Trophoblast cell (in vitro differentiated cells and primary cell): ENCODE measurements at places on chromosomes 7 and 10.

DNA sequence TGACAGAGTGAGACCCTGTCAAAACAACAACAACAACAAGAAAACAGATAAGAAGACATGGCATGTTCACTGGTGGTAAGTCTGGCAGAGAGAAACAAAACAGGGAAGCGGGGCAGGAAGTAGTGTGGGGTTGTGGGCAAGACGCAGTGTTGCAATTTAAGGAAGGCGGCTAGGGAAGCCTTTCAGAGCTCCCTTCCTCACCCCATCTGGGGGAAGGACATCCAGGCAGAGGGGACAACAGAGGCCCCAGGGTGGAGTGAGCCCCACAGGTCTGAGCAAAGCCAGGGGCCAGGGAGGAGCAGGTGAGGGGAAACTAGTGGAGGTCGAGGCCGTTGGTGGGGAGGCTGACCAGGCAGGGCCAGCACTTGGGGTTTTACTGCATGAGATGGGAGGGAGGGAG lies 16.8 kb downstream of the LAT2 start:
- DNase-seq: no peak

DNA sequence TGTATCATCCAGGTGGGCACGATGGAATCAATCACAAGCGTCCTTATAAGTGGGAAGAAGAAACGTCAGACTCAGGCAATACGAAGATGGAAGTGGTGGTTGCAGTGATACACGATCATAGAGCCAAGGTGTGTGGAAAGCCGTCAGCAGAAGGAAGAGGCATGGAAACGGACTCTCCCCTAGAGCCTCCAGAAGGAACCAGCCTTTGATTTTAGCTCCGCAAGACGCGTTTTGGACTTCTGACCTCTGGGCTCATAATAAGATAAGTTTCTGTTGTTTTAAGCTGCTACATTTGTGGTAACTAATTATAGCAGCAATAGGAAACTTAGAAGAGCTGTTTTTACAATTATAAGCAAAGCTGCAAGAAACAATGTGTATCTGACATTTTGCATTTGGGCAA lies 14.8 kb downstream of the FANK1 start:
- DNase-seq: no peak

DNA sequence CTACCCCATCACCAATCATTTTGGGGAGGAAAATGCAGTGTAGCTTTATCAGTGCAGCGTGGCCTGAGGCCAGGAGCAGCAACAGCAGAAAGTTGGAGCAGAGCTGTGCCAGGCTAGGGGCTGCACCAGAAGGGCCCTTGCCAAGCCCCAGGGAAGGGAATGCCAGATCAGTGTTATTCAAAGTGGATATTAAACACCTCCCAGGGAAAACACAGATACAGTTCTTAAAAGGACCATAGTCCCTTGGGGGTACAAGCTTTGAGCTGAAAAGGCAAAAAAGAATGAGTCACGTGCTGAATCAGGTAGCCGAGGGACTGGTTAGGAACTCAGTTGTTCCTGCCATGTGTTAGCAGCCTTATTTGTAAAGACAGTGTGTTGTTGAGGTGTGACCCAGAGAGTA lies 54.0 kb downstream of the GSDME start:
- no peak for DNase-seq

DNA sequence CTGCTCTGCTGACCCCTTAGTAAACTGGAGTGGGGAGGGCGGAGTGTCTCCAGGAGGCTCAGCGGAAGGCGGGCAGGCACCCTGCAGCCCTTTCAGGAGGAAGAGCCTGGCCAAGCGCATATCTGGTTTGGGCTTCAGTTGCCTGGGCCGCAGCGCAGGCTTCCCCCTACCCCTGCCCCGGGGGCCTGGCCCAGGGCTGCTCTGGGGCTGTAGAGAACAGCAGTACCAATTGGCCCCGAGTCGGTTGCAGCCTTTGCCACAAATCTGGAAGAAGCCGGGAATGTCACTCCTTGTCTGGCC lies 28.1 kb upstream of the JAKMIP3 start:
- no peak for DNase-seq

DNA sequence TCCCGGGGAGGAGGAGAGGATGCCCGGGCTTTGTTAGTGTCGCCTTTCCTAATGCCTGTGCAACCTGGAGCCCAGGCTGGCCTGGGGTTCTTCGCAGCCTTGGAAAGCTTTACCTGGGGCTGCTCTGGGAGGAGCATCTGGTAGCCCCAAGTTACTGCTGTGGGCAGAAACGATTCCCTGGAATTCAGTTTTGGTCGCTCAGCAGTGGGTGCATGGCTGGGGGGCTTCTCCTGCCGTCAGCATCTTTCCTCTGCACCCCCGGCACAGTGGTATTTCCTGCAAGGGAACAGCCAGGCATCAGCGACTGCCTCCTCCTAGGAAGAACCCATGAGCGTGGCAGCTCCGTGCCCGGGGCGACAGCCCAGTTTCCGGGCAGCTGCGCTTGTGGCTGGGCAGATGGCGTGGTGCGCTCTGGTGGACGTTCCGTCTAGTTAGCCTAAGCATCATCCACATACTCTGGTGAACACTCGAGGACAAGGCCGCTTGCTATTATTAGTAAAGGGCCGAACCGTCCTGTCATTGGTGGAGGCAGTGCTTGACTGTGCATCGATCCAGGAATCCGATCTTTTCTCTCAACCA lies 107.0 kb upstream of the BTBD16 start:
- DNase-seq: no peak

DNA sequence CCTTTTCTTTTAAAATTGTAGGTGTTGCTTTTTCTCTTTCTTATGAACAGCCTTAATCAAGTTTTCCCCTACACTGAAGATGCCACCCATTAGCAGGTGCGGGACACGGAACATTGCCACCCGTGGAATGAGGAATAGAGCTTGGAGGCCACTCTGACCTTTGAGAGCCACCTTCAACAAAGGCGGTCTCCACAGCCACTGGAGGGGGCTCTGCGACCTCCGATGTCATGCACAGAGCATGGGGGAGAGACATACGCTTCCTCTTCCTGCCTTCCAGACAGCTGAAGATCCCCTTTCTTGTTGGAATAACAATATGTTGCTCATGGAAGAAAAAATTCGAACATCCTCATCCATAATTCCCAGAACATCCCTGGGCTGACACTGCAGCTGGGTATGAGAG lies 39.1 kb downstream of the ADARB2 start:
- DNase-seq: no peak

DNA sequence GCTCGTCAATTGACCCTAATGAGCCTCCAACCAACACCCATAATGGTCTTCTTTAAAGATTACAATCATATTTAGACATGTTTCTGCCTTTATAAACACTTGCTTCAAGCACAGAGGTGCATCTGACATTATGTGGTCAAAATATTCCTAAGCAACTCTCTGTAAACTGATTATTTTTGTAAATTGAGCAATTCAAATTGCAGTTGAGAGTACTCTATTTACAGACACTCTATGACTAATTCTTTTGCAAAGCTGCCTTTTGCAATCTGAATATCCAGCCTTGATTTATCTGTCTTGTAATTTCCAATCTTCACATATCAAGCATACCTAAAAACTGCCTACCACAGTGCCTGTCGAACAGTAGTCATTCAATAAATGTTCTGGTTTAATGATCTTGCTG lies 112.0 kb downstream of the PDE1C start:
- no peak for DNase-seq

DNA sequence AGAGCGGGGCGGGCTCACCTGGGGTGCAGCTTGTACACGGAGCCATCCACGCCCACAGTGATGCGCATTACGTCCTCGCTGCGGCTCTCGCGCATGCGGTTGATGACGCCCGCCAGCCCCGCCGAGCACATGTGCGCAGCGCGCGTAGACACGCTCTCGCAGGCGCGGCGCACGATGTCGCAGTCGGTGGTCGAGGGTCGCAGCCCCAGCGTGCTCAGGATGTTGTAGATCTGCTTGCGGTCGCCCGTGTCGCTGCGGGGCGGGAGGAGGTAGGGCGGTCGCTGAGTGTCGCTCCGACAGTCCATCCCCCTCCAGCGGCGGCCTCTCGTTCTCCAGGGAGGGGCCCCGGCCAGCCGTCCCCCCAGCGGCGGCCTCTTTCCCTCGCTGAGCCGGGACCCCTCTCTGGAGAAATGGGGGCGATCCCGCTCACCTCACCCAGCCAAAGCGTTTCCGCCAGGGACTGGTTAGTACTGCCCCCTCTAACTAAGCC lies 4.4 kb upstream of the MYL7 start:
- no peak for DNase-seq

DNA sequence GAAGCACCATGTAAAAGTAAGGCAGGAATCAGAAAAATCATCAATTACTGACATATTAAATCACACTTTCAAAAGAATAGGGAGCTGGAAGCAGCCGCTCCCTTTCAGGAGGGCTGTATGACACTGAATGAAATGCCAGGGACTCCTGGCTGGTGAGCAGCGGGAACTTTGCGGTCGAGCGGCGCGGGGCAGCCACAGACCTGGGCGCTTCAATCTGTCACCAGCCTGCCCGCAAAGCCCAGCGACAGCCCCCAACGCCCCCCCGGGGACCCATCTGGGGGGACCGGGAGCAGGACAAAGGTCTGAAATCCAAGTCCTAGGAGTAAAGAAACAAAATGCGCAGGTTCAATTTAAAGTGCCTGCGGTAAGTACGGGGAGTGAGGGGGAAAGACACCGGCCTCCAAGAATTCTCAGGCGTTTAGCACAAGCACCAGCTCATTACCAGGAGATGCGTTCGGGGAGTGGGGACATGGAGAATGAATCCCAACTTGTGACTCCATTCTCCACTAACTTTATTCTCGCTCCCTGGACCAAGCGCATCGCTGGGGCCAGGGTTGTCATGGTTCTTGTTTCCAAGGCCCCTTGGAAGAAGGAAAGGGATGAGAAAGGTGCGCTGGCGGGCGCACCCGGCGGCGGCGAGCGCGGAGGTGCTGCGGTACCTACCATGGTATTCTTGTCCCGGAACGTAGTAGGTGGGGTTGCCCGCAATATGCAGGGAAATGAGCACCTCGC lies 824 bp downstream of the RELN start:
- DNase-seq: no peak

DNA sequence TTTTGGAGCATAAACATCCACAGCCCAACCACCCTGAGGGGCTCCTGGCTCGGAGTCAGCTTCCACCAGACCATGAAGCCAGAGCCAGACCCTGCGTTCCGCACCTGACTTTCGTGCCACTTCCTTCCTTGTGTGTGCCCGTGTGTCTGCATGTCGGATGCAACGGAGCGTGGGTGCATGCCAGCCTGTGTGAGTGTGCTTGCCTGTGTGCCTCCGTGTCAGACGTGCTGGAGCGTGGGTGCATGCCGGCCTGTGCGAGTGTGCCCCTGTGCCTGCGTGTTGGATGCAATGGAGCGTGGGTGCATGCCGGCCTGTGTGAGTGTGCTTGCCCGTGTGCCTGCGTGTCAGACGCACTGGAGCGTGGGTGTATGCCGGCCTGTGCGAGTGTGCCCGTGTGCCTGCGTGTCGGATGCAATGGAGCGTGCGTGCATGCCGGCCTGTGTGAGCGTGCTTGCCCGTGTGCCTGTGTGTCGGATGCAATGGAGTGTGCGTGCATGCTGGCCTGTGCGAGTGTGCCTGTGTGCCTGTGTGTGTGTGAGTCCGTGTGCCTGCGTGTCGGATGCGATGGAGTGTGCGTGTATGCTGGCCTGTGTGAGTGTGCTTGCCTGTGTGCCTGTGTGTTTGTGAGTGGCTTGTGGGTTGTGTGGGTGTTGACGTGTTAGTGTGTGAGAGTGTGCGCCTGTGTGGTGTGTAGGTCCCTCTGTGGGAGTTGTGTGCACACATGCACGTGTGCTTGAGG lies 28.1 kb upstream of the KNDC1 start:
- no peak for DNase-seq
